Erythroblast (primary cell): ENCODE measurements at places on chromosomes 13 and 19.

- no peak for DNase-seq
Measured at GRCh38 chr19:58572818-58573657, at the start of gene MZF1. Gene MZF1, minus strand, starts transcription at chr19:58573335. Its CDS starts 1,946 bp downstream, at chr19:58571389.

GRCh38 chr19:51203916-51204315 lies 21.0 kb upstream of the CD33 start:
- no peak for DNase-seq

- DNase-seq, result no peak
Measured at GRCh38 chr19:31317093-31317492, 32.1 kb downstream of the TSHZ3 start.

GRCh38 chr19:19523177-19523576 lies 5.5 kb upstream of the YJEFN3 start:
- DNase-seq, result no peak

- DNase-seq, result no peak
Measured at GRCh38 chr19:33781996-33782395, 14.7 kb upstream of the KCTD15 start.

GRCh38 chr19:33773704-33774624 lies 22.7 kb upstream of the KCTD15 start:
- no peak for DNase-seq

DNA sequence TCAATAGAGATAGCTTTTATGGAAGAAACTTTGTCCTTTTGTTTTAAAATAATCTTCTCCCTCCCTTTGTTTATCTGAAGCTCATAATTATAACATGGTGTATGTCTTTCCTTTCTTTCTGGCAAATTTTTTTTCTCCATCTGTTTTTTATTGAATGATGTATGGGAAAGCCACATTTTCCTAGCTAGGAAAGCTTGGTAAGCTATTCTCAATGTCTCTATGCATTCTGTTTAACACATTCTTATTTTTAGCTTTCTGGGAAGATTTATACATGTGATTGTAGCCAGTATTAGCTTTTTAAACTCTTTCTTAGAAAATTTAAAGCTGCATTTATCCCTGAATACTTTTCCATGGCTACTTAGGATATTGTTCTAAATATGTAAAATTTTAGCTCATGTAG lies 124.9 kb upstream of the CSNK1A1L start:
- DNase-seq, result no peak

- DNase-seq, result no peak
Measured at GRCh38 chr19:15113245-15114152, 6.3 kb downstream of the SYDE1 start.

DNA sequence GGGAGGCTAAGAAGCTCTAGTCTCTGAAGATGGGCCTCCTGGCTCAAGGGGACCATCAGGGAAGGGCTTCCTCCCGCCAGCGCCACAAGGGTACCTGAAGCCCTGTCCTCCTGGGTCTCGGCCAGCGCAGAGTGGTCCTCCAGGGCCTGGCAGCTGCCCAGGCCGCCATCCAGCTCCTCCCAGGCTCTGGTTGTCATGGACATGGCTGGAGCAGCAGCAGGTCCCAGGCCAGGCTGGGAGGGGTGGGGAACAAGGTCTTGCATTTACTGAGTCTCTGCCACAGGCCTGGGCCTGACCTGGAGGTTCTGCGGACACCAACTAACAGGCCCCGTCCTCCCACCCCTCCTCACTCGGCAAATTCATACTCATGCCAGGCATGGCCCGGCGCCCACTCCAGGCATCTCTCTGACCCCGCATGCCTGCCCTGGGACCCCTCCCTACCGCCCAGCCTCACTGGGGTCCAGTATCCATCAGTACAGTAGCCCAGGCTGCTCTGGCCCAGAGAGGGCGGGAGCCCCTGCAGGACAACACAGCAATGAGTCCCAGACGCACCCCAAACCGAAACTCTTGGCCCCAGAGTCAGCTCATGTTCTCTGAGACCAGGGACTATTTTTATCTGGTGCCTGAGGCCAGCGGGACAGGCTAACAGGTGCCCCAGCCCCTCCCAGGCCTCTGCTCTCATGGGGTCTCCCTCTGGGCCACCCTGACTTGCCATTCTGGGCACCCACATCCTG lies 938 bp downstream of the JSRP1 start:
- DNase-seq, result no peak

- no peak for DNase-seq
Measured at GRCh38 chr13:80604098-80604497, 263.2 kb upstream of the SPRY2 start.

DNA sequence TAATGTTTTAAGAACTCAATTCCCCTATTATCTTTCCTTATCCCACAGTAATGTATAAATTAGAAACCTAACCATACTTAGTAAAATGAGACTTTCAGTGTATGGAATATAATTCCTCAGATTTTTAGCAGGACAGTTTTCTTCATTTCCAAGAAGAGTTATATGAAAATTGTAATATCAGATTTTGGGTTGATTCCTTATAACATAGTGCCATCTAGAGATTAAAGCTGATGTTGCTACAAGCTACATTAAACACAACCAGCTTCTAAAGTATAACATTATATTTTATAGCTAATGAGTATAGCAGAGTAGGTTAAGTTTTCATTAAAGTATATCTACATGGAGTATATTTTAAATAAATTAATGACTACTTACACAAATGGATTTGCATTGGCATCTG lies 99.7 kb upstream of the MIR17HG start:
- no peak for DNase-seq

DNA sequence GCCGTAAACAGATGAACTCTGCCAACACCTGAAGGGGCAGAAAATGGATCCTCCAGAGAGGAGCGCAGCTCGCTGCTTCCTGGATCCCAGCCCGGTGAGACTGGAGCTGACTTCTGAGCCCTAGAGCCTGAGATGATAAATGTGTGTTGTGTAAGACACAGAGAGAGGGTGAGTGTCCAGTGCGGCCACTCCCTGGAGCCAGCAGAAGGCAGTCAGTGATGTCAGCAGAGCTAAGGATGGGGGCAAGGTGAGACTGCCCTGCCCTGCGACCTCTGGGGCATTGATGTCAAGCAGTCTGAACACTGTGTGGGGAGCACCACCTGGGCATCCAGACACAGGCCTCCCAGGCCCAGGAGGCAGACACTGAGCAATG lies 9.7 kb upstream of the SLC35E1 start:
- no peak for DNase-seq

DNA sequence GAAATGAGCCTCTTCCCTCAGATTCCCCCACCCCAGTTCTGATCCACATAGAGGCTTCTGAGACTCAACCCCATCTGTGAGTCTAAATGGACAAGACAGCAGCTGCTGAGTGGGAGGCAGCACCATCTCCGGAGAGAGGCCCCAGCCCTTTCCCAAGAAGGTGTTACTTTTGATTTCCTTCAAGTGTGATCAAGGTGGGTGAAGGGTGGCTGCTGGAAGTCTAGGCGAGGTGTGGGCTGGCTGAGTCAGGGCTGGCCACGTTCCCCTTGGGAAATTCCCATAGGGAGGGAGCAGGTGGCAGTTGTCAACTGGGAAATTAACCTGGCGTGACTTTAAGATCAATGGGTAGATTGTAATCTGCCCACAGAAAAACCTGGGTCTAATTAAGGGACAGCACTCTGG lies 148.0 kb downstream of the FOXO1 start:
- no peak for DNase-seq

- no peak for DNase-seq
Measured at GRCh38 chr13:109779074-109779473, 7.3 kb downstream of the IRS2 start.

- no peak for DNase-seq
Measured at GRCh38 chr13:62333466-62333865, 917.8 kb upstream of the PCDH20 start.

DNA sequence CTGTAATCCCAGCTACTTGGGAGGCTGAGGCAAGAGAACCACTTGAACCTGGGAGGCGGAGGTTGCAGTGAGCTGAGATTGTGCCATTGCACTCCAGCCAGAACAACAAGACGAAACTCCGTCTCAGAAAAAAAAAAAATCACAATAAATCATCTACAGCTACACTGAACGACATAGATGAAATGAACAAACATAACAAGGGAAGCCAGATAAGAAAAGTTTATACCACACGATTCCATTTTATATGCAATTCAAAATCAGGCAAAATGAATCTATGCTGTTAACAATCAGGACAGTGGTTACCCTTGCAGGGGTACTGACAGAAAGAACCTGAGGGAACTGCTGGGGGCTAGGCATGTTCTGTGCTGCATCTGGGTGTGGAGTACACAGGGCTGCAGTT lies 5.7 kb downstream of the XRCC1 start:
- DNase-seq, result no peak

- no peak for DNase-seq
Measured at GRCh38 chr19:51318687-51319648, 7.5 kb downstream of the IGLON5 start.

GRCh38 chr19:45223879-45224278 lies 21.3 kb downstream of the EXOC3L2 start:
- no peak for DNase-seq

- peak; percentile 20 for DNase-seq
Measured at GRCh38 chr13:75432045-75432444, 49.9 kb downstream of the TBC1D4 start.

GRCh38 chr19:48509467-48510194 lies 2.0 kb downstream of the LMTK3 start:
- DNase-seq, result no peak

DNA sequence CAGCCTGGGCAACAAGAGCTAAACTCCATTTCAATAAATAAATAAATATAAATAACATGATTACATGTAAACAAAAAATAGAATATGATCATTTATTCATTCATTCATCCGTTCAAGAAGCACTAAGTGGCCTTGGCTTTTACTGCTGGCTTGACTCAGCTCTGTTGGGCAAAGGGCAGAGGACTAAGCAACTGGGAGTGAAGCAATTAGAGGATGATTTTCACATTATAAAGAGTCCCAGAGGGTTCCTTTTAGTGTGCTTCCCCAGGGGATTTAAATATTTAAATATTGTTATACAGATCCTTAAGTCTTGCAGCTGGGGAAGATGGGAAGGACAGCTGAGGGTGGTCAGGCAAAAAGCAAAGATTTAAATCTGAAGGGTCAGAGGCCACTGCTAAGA lies 34.9 kb upstream of the FLT1 start:
- no peak for DNase-seq

DNA sequence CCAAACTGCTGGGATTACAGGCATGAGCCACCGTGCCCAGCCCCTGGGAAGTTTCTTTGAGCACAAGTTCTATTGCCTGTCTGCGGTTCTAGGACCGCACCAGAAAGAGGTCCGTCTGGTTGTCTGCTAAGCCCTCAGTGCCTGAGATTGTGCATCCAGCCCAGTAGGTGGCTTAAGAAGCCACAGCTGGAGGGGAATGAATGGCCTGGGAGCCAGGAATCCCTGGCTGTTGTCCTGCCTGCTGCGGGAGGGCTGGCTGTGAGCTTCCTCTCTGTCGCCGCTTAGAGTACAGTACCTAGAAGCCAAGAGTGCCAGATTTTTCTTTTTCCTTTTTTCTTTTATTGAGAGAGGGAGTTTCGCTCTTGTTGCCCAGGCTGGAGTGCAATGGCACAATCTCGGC lies 4.2 kb upstream of the TYK2 start:
- no peak for DNase-seq

DNA sequence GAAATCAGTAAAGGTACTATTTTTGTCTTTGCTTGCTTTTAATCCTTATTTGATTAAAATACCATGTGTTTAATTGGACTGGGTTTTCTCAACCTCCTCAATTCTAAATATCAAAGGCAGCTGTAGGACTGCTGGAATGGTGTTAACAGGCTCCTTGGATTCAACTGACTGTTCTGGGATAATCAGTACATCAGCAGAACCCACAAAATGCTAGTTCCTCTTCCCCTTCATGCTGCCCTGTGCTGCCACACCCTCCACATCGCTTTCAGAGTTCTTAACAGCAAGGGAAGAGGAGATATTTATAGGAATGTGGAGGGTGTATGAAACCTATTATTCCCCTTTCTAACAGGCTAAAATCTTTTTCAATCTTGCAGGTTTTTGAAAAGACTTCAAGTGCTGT lies 82.4 kb downstream of the KCTD12 start:
- no peak for DNase-seq

GRCh38 chr13:88285329-88285728 lies 614.2 kb downstream of the SLITRK5 start:
- DNase-seq, result no peak

GRCh38 chr13:40163066-40164000 lies 503.1 kb downstream of the FOXO1 start:
- DNase-seq, result no peak

- DNase-seq, result peak; percentile 2
Measured at GRCh38 chr13:93226623-93227279, at the start of gene GPC6. Gene GPC6, plus strand, starts transcription at chr13:93226807.

DNA sequence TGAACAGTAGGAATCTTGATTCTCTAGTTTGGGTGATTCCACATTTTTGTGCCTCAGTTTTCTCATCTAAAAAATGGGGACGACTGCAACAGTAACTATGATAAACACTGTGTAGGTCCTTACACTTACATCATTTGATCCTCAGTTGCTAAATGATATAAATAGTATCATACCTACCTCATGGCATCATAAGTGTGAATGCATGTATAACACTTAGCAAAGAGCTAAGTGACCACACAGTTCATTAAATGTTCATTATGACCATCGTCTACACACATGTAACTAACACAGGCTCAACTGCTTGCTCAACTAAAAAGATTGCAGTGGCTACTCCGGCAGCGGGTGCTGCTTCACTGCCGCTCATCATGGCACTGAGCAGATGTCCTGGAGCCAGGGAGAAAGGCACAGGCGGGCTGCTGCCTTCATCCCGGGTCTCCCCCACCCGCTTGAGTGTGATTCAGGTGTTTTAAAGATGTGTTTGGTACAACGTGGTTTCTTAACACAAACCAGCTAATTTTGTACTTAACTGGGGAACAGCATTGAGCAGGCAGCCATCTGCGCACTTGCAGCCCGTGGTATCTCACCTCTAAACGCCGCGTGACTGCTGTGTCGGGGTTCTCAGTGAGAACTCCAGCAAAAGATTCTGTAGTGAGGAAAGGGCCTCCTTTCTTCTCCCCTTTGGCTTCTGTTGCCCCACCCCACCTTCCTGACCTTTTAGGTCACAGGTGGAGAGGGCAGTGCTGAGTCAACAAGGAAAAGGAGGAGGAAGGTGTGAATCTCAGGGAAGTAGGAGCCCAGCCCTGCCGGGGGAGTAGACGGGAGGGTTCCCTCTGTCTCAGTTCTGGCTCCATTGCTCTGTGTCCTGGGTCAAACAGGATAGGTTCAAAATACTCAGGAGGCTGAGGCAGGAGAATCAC lies 11.7 kb upstream of the ACTN4 start:
- no peak for DNase-seq

DNA sequence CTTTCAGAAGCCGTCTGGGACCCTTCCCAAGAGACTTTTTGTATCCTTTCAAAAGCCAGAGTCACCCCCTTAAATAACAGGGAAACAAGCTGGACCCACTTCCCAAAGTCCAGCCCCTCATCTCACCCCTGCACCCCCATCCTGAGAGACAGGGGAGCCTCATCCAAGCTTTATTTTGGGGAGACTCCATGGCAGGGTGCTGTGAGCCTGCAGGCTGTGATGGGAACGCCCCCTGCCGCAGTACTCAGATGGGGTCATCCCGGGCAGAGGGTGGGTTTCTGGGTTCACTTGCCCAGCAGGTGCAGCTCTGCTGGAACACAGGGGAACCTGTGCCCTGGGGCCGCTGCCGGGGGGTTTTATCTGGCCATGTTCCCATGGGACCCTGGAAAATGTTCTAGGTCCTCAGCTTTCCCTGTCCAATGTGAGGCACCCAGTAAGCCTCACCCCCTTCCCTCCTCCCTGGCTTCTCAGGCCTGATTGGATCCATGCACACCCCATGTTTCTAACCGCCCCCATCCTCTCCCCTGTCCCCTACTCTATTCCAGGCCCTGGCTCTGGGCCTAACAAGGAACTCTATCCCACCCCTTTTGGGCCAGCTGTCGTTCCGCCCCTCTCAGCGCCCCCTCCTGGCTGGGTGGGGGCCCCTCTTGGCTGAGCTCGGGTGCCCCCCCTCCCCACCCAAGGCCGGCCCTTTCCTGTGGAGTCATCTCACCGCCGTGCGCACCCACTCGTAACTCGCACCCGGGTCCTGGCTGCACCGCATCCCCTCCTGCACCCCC lies 1.0 kb downstream of the HIF3A start:
- DNase-seq, result peak; percentile 29
